Pons (tissue), 1 donor: ENCODE measurements at places on chromosomes 16 and 17.

- no peak for DNase-seq
Measured at GRCh38 chr17:66949501-66949900, 15.0 kb upstream of the CACNG4 start.

DNA sequence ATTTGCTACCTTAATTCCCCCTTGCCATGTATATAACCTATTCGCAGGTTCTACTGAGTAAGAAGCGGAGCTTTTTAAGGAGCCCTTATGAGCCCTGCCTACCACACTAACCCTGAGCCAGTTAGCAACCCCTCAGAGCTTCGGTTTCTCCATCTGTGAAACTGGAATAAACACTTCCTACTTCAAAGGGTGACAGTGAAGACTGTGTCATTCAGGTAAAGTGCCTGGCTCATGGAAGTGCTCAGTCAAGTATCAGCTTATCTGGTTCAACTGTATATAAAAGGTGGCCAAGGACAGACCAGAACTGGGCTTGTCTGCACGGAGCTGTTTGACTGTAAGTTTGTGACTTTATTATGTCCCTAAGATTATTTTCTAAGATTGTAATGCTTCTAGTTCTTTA lies 31.0 kb downstream of the TXNDC11 start:
- DNase-seq = no peak

- DNase-seq = peak; percentile 92
Measured at GRCh38 chr17:66604376-66604775, 230.5 kb upstream of the CACNG5 start.

DNA sequence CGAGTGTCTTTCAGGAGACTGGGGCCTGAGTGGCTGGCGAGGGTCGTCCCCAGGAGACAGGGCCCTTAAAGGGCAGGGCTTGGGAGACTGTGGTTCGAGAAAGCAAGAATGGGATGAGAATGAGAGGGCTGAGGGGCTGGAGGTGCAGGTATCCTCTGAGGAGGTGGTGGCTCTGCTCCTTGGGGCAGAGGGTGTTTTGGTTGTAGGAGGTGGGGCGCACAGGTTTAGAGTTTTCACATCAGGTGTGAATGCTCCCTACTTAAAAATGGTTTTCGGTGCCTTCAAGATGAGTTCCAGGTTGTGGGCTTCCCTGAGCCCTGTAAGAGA lies 430 bp downstream of the BCAS3 start:
- DNase-seq = no peak

DNA sequence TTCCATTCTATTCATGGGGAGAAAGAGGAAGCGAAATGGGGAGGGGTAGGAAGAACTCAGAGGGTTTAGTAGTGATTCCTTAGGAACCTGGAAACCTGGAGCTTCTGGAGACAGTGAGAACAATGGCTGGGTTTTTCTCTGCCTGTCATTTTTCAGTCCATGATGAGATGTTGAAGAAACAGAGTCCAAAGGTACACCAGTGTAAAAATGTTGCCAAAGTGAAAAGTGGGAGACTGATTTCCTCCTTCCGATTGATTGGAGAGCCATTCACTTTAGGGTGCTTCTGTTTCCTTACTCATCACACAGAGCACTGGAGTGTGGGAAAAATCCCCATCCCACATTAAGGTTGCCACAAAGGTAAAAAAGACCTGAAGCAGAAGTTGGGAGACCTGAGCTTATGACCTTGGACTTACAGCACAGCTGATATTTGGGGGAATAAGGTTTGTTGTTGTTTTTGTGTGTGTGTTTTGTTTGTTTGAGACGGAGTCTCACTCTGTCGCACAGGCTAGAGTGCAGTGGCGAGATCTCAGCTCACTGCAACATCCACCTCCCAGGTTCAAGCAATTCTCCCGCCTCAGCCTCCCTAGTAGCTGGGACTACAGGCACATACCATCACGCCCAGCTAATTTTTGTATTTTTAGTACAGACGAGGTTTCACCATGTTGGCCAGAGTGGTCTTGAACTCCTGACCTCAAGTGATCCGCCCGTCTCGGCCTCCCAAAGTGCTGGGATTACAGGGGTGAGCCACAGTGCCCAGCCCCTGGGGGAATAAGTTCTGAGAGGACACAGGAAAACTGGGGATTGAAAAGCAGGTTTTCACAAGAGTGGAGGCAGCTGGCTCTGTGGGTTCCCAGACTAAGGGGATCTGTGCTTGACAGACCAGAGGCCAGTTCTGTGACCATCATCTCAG lies 1.4 kb upstream of the DHX8 start:
- DNase-seq = no peak

DNA sequence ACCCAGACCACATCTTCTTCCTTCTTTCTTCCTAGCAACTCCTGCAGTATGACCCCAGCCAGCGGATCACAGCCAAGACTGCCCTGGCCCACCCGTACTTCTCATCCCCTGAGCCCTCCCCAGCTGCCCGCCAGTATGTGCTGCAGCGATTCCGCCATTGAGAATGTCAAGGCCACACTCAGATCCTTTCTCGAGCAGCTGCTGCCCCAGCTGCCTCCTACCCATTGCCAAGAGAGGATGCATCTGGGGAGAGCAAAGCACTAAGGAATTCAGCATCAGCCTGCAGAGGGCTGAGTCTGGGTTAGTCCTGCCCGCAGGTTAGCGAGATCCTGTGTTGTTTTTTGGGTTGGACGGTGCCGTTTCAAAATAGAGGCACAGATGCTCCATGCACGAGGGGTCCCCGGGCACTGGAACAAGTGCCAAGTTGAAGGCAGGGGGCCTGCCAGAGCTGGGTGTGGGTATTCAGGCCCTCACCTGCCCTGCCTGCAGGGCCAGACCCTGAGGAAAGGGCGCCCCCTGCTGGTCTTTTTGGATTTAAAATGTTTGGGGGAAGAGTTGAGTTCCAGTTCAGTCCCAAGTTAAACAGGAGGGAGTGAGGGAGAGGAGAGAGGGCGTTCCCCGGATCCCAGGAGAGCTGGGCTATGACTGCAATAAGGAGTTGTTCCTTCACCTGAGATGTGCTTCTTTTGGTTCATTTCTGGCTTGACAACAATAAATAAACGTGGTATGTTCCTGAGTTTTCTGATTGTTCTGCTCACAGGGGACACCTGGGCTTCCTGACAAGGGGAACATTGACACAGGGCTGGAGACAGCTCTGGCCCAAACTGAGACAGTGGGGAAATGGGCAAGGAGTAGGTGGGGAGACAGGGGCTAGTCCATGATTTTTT lies 4.9 kb downstream of the CDK3 start:
- DNase-seq = peak; percentile 67

DNA sequence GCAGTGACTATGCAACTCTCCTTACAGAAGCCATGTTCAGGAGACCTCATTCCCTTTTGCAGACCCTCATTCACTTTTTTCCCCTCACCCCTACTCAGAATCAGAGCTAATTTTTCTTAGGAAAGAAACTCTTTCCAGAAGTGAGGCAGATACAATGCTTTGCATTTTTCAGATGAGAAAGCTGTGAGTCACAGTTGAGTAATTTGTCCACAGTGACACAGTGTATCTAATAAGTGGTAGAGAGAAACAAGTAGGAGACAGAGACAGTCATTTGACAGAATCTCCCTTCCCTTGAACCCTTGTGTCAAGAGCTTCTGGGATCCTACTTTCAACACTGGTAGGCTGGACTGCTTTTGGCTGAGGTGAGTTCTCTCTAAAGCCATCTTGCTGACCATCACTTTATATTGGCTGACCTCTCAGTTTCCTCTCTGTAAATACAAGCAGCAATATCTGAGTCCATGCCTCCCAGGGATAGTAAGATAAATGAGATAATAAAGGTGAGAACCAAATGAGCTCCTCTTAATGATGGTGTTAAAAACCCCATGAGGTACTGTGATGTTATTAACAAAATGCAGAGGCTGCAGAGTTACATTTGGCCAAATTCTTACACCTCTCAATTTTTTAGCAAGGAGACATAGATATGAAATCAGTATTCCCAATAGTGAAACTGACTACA lies 130.8 kb downstream of the CA10 start:
- no peak for DNase-seq

GRCh38 chr17:2815781-2816185 lies 19.5 kb downstream of the RAP1GAP2 start:
- no peak for DNase-seq

DNA sequence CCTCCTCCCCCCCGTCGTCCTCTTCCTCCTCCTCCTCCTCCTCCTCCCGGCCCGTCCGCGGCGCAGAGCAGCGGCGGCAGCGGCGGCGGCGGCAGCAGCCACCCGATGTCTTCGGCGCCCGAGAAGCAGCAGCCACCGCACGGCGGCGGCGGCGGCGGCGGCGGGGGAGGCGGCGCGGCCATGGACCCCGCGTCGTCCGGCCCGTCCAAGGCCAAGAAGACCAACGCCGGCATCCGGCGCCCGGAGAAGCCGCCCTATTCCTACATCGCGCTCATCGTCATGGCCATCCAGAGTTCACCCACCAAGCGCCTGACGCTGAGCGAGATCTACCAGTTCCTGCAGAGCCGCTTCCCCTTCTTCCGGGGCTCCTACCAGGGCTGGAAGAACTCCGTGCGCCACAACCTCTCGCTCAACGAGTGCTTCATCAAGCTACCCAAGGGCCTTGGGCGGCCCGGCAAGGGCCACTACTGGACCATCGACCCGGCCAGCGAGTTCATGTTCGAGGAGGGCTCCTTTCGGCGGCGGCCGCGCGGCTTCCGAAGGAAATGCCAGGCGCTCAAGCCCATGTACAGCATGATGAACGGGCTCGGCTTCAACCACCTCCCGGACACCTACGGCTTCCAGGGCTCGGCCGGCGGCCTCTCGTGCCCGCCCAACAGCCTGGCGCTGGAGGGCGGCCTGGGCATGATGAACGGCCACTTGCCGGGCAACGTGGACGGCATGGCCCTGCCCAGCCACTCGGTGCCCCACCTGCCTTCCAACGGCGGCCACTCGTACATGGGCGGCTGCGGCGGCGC lies at the start of gene FOXF1:
FOXF1 (plus strand) TSS at position 63 of the 797 bp plus-strand sequence; CDS start at position 106, 43 bp downstream.
- no peak for DNase-seq

DNA sequence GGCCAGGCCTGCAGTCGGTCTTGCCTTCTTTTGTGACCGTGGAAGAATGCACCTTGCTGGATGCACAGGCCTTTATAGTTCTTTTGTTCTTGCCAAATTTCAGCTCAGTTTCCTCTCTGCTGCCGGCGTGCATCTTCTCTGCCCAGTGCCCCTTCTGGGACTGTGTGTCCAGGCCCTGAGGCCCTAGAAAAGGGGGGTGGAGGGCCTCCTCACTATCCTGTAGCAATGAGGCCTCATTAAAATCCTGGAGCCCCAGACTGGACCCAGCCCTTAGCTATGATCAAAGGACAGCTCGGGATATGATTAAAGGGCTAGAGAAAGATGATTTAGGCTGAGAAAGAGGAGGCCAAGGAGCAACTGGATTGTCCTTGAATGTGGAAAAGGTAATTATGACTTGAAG lies 229.8 kb downstream of the SEC14L1 start:
- no peak for DNase-seq
